Body of pancreas (tissue), 4 donors: ENCODE measurements at places on chromosomes 3 and 15.

DNA sequence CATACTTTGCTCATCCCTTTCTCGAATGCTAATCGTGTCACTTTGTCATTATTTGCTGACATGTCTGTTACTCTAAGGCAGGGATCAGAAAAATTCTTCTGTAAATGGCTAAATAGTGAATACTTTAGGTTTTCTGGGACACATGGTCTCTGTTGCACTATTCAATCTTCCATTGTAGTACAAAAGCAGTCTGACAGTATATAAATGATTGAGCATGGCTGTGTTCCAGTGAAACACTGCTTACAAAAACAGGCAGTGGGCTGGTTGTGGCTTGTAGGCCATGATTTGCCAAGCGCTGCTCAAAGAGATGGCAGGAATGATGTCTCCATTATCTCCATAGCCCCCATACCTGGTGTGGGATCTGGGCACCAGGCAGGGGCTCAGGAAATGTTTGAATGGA lies 45.6 kb downstream of the TMEM266 start:
- no peak for DNase-seq

DNA sequence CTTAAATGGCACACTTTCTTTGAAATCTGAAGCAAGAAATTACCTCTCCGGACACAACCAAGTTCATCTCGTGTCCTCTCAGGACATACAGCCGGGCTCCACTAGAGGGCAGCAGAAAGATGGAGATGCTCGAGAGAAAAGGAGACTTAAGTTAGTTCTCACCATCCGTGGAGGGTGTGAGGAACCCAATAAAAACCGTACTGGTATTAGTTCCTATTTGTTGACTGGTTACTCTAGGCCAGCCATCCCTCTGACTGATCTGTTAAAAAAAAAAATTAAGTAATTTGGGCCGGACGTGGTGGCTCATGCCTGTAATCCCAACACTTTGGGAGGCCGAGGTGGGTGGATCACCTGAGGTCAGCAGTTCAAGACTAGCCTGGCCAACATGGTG lies 7.9 kb upstream of the CYP11A1 start:
- DNase-seq = peak; percentile 81

DNA sequence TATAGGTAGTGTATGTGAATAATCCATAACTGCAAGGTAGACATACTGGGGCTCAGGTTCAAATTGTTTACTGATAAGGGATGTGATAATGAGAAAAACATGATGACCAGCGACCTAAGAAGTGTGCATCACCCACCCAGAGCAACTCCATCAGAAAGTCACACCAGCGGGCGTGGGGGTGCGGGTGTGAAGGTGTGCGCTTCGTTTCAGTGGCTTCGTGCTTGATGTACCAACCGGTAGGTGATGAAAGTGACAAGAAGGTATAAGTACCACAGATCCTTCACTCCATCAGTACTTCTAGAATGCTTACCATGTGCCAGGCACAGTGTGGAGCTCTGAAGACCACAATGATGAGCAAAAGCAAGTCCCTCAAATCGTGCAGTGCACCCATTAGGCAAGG lies 11.2 kb downstream of the ANP32A start:
- DNase-seq = no peak

GRCh38 chr15:38672273-38672672 lies 107.7 kb upstream of the RASGRP1 start:
- DNase-seq = no peak

GRCh38 chr3:130081351-130081881 lies at the start of gene ALG1L2:
Gene ALG1L2, plus strand, starts transcription at chr3:130081831. Its CDS starts 186 bp downstream, at chr3:130082017.
- DNase-seq = no peak

DNA sequence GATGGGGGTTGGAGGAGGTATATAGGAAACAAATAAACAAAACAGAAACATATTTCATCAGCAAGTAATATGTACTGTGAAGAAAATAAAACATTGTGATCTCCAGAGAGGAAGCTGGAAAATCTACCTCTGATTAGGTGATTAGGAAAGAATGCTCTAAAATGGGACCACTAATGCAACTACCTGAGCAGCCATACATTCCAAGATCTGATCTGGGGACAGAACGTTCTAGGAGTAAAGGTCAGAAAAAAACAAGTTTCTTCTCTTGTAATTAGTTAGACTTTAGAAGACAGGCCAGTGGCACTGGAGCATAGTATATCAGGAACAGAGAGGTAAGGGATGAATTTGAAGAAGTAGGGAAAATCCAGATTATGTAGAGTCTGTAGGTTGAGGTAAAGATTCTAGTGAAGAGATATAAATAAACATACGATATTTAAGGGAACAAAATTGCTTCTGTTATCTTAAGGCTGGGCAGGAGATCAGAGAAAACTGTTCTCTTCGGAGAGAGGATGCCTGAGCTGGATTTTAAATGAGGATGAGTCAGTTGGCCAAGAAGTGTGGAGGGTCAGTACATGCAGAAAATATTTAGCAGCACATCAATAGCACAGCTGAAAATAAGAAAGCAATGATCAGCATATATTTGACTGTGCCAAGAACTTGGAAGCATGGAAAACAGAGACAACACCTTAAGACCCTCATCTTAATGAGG lies 429.5 kb downstream of the NLGN1 start:
- no peak for DNase-seq

- DNase-seq = no peak
These were observed 9.4 kb downstream of the DPH3 start for GRCh38 chr3:16255326-16255725.

DNA sequence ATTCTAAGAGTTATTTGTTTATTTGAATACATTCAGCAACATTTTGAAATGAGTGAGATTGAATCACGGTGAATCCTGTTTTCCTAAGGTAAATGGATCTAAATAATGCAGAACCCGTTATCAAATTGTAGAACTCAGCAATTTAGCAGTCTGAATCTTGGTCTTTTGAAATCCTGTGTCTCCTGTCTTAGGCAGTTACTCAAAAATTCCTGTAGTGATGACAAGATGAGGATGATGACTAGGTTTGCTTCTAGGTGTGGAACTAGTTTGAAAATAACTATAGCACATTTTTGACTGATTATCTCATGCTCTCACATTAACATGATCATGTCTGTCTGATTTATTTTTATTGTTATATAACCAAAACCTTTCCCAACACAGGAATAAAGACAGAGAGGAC lies 115.0 kb downstream of the RAP2B start:
- no peak for DNase-seq

GRCh38 chr3:66604481-66604880 lies 103.7 kb upstream of the LRIG1 start:
- DNase-seq = no peak

- no peak for DNase-seq
These were observed 1129.3 kb downstream of the NAALADL2 start for GRCh38 chr3:175988401-175988800.

DNA sequence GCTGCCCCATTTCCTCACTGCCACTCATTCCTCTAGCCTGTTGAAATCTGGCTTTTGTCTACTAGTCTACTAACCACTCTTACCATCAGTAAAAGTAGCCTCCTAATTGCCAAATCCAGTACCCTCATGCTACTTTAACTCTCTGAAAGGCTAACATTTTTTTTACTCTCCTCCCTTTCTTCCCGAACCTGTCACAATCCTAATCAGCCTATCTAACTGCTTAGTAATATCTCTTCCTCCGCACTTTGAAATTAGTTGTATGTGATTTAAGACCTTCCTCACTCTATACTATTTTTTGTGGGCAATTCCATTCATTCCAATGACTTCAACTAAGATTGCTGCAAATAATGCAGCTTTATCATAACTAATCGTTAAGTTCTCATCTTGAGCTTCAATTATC lies 3.7 kb downstream of the SENP7 start:
- no peak for DNase-seq

DNA sequence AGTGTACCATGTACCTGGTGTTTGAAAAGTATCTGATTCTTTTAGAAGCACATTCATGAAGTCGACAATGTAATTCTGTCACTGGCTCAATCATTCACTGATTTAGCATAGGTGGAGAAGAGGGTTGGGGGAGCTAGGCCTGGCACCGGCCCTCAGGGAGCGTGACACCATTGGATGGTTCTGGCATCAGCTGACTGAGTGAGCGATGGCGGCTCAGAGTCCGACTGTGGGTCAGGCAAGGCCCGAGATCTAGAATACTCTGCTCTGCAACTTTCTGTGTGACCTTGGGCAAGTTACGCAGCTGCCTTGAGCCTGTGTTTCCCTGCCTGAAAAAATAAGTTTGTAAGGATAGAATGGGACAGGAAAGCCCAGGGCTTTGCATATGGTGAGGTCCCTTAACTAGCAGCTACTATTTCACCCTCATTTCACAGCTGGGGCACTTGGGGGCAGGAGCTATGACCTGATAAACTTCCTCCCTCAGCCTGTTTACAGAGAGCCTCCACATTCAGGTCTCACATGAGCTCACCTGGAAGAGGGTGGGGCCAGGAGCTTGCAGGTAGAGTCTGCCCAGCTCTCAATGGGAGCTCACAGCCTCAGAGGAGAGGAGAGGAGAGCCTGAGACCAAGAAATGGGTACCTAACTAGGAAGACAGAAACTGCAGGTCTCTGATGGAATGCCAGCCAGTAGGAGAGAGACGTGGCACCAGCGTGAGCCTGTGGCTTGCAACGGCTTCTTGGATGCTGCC lies 153.7 kb upstream of the TLE3 start:
- no peak for DNase-seq

DNA sequence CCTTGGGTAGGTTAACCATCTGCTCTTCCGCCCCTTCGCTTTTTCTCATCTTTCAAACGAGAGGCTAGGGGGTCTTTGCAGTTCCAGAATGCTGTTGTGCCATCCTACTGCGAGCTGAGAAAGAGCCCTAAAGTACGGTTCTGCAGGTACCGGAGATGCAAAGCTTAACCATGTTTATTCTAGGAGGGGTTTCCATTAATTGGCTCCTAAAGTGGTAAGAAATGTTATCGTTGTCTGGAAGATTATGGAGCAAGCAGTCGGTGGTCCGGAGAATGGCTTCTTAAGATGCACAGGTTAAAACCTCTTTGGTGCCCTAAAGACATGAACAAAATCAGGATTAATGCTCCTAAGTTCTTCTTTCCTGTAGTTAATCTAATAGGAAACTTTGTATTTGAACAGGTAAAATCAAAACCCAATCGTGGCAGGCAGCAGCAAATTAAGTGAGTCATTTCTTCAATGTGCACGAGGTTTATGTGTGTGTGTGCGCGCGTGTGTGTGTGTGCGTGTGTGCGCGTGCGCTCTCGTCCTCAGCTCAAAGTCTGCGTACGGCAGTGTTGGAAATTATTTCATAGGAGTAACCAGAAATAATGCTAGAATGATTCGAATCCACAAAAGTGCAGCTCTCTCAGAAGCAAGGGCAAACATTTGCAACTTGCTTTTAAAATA lies 772 bp downstream of the FAM81A start:
- DNase-seq = no peak

DNA sequence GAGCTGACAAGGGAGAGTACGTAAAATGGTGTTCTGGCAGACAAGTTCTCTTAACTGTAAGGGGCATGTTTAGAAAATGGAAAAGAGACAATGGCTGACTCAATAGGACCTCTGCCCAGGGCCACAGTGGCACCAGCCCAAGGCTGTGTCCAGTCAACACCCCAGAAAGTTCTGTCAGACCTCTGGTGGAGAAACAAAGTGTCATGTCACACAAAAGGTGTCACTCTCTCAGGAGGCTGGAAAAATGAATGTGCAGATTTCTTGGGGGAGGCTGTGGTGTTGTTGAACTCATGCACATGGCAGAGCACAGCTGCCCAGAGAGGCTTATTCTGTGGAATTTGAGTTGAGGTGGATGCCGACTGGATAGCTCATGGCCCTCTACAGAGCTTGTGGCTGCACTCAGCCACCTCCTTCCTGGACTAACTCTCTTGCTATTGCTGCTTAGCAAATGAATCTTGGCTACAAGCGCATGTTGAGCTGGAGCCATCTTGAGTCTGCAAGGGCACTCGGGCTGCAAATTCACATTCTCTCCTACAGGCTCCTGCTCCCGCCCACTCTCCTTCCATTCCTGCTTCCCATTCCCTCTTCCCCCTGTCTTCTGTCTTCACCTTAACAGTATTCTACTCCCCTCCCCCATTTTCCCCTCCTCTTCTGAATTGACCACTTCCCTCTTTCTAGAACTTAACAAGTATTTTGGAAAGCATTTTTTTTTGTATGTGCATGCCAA lies 55.8 kb upstream of the SLC7A14 start:
- DNase-seq = no peak

DNA sequence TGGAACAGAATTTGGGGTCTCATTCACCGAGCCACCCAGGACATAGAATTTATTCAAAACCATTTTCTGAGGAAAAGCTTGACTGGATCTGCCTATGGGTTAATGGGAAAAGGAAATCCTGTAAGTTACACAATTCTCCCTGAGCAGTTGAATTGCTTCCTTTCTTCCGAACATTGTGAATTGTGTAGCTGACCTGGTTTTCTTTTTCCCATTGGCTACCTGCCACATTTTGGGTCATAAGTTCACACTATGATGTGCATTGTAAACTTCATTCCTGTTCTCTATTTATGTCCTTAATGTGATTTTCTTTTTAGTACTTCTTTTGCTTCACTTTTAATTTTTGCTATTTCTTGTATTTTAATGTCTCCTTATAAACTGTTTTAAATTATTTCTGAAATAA lies 386.0 kb upstream of the LRRC3B start:
- no peak for DNase-seq

- no peak for DNase-seq
These were observed 745 bp downstream of the RSL24D1 start for GRCh38 chr15:55195996-55196395.

DNA sequence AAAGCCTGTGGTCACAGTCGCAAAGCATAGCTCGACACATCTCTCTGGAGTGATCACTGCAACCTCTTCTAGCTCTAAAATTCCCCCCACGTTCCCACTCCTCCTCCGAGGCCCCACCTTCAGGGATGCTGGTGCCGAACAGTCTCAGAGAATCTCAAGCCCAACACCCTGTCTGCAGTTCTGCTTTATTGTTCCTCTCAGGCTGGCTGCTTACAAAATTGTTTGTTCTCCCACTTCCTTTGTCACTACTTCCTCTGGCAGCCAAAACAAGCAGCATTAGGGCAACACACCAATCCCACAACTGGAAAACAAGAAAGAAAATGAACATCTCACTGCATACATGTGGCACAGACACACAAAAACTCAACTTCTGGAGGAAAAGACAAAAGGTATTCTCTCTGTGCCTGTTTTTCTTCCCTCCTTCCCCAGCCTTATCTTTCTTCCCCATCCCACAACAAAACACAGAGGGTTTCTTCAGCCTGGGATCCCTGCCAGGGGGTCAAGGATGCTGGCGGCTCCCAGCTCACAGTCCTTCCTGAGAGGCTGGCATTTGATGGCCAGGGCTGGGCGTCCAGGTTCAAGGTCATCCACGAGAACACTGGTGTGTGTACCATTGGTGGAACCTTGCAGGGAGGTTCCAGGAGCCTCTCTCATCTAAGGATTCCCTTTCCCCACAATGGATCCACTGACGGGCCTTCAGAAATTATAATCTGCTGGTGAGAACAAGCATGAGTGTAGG lies 108.4 kb downstream of the TMCO5A start:
- no peak for DNase-seq

GRCh38 chr3:87595798-87596197 lies 319.4 kb upstream of the POU1F1 start:
- no peak for DNase-seq

DNA sequence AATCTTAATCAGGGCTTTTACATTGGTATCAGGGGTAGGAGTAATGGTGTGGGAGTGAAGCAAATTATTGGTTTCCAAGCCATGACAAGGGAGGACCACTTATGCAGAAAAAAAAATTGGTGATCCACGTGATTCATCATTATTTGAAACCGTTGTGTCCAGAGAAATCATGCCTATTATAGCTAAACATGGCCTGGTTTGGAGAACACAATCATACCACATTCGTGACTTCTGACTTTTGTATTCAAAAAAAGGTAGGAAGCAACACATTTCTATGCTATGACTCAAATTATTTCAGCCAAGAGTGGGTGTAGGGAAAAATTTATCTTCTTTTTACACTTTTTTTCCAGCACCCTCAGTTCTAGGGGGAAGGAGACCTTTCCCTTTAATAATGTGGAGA lies 924.3 kb upstream of the GBE1 start:
- DNase-seq = no peak

- no peak for DNase-seq
These were observed 3.1 kb downstream of the ABTB1 start for GRCh38 chr3:127675651-127676391.
